CD4-positive, alpha-beta T cell treated with Interleukin-12 subunit alpha and Interleukin-12 subunit beta, for 1 hour (primary cell): ENCODE measurements at places on chromosomes 2 and 18.

- no peak for DNase-seq
Measured at GRCh38 chr2:99890568-99891427, 251.6 kb downstream of the AFF3 start.

DNA sequence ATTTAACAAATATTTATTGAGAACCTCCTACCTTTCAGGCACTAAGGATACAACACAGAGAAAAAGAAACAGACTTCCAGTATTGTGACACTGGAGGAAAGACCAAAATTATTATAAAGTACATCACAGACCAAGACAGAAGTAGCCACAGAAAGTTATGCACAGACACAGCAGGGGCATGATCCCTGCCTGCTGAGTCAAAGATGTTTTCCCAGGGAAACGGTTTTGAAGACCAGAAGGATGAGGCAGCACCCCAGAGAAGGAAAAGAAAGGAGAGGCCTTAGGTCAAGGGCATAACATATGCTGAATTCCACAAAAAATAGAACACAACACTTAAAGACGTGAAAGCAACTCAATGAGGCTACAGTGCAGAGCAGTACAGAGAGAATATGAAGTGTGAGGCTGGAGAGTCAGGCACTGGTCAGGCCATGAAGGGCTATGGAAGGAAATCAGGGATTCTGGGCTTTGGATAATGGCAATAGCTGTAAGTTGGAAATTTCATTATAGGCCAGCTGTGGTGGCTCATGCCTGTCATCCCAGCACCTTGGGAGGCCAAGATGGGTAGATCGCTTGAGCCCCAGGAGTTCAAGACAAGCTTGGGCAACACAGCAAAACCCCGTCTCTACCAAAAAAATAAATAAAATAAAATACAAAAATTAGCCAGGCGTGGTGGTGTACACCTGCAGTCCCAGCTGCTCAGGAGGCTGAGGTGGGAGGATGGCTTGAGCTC is 8.2 kb downstream of the ADAM17 start:
- DNase-seq: no peak

- DNase-seq: no peak
Measured at GRCh38 chr2:108363024-108363907, 14.5 kb upstream of the SULT1C4 start.

DNA sequence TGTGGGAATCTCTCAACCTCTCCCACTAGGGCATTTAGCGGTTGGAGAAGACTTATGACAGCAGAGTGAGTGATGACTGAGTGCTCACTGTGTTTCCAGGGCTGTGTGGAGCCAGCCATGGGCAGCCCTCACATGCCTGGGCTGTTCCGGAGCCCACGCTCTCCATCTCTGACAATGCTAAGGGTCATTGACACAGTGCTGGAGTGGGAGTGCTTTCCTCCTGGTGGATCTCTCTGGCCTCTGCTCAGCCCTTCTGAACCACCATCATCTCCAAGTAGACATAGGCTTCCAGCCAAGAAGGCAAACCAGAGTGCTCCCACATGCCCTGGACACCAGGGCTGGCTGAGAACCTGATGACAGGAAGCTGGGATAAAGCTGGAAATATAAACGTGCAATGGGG is 33.1 kb upstream of the TWIST2 start:
- no peak for DNase-seq

- DNase-seq: no peak
Measured at GRCh38 chr18:70732916-70733315, 444.1 kb downstream of the SOCS6 start.

DNA sequence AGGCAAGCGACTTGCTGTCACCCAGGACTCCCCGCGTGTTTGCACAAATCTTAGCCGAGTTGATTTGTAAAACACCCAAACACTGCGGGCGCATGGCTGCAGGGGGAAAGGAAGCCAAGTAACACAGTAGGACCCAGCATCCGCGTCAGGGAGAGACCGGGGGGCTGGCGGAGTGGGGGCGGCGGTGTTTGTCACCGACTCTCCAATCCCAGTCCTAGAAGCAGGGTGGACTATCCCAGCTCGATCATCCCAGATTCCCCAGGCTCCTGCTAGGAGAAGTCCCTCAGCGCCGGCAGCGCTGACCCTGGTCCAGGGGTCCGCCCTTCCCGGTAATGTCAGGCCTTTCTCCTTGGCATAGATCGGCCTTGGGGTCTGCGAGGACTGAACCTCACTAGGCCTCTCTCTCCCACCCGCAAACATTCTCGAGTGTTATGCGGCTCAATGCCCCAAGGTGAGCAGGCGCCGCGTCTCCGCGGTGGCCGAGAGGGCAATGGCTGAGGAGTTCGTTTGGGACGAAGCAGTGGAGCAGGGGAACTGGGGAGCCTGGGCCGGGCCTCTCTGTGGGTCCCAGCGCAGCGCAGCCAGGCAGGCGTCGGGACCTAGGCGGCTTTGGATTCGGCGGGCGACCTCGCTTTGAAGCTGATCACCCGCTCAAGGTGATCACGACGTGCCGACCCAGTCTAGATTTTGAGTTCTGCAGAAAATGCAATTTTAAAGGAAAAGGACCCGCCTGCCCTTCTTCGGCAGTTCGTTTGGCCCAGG is 1.5 kb upstream of the GDF7 start:
- DNase-seq: no peak
